ENCODE measurements at places on chromosomes 12 and 14. TPM values are rescaled to one million over a fixed set of nuclear protein-coding genes. Genes with fewer than 3 reads are reported as not detected.

GRCh38 chr12:110312581-110313360 lies 31.7 kb downstream of the ATP2A2 start:
- DNase-seq, result peak; percentile 66

- DNase-seq, result no peak
Observed at GRCh38 chr14:105471297-105471821, 3.3 kb upstream of the CRIP2 start.

- DNase-seq, result no peak
Observed at GRCh38 chr12:116489116-116489515, 70.1 kb upstream of the MAP1LC3B2 start.

- peak; percentile 42 for DNase-seq
Observed at GRCh38 chr12:19959353-19959752, 409.0 kb upstream of the PDE3A start.

- peak; percentile 84 for DNase-seq
Observed at GRCh38 chr12:78062786-78063185, 232.1 kb downstream of the NAV3 start.

GRCh38 chr14:65439117-65439516 lies 26.6 kb downstream of the FUT8 start:
- no peak for DNase-seq

DNA sequence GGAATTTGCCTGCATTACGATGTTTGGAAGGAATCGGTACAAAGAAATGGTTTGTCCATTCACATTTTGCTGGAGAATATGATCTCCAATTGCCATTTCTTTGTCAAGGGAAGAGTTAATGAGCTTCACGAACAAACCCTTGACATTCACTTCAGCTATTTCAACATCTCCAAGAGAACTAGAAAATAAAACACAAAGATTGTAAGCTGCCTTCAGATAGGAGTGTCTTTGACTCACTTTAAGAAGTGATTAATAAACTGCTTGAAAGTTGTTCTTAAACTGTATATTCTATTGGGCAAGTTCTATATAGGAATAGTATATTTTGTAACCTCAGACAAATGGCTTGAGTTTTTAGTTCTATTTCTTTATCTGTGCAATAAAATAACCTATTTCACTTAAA lies 26.3 kb downstream of the LMNTD1 start:
- DNase-seq, result no peak

The CTDSP2 gene
- 87.8 TPM for total RNA-seq

The ABCD2 gene
- 0.33 TPM for total RNA-seq

The FICD gene
- total RNA-seq, result 8.6 TPM

The MTRFR gene
- total RNA-seq, result 10.8 TPM

The RAD9B gene
- 0.77 TPM for total RNA-seq

The SERPINA1 gene
- under 0.01 TPM for total RNA-seq

The BDKRB1 gene
- total RNA-seq, result 16.7 TPM
